Activated gamma-delta T cell (primary cell): ENCODE measurements at places on chromosomes 1 and 21.

DNA sequence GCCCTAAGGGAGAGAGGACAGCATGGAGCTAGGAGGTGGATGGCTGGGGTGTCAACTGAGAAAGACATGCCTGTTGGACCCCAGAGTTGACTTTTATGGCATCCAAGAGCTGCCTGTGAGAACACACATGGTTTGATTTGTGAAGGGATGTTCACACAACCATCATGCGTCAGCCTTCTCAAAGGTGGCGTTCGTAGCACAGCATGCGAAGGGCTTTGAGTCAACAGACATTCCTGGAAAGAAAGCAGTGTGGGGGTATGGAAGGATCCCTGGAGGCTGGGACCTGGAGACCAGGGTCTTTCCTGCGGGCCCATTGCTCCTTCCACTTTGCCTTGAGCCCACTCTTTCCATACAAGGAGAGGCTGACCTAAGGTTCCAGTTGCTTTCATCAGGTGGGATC lies 6.4 kb upstream of the WNT3A start:
- no peak for DNase-seq

DNA sequence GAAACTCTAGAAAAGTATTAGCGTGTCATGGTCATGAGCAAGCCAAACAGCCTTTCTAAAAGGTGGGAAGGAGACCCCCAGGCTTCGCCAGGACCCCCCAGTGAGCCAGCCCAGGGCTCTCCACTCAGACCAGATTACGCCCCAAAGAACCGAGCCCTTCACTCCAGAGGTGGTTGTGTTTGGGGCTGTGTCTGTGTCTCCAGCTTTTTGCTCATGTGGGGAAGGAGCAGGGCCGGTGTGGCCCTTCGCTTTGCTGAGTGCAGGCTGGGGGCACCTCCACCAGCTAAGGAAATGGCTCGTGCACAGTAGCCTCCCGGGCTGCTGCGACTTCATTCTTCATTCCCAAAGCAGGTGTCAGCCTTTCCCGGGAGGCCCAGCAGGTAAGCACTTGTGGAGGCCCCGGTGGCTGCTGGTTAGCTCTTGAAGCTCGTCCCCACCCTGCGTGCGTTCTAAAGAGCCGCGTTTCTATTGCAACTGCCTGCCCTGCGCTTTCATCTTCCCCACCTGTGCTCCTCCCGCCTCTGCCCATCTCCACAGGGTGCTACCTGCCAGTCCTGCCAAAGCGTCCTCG lies 531 bp downstream of the TSPEAR start:
- no peak for DNase-seq

GRCh38 chr1:8039071-8039470 lies 13.0 kb upstream of the ERRFI1 start:
- no peak for DNase-seq

GRCh38 chr21:45293726-45294401 lies 6.2 kb upstream of the POFUT2 start:
- DNase-seq: no peak

- DNase-seq: no peak
Observed at GRCh38 chr1:161227196-161227871, 1.5 kb downstream of the TOMM40L start.

GRCh38 chr1:154851392-154852177 lies 18.5 kb downstream of the KCNN3 start:
- no peak for DNase-seq

- no peak for DNase-seq
Observed at GRCh38 chr1:43705982-43706597, 1.2 kb upstream of the ST3GAL3 start.

- no peak for DNase-seq
Observed at GRCh38 chr1:235073331-235073967, 55.2 kb downstream of the TOMM20 start.

- DNase-seq: no peak
Observed at GRCh38 chr21:15326032-15326867, 261.4 kb upstream of the NRIP1 start.

DNA sequence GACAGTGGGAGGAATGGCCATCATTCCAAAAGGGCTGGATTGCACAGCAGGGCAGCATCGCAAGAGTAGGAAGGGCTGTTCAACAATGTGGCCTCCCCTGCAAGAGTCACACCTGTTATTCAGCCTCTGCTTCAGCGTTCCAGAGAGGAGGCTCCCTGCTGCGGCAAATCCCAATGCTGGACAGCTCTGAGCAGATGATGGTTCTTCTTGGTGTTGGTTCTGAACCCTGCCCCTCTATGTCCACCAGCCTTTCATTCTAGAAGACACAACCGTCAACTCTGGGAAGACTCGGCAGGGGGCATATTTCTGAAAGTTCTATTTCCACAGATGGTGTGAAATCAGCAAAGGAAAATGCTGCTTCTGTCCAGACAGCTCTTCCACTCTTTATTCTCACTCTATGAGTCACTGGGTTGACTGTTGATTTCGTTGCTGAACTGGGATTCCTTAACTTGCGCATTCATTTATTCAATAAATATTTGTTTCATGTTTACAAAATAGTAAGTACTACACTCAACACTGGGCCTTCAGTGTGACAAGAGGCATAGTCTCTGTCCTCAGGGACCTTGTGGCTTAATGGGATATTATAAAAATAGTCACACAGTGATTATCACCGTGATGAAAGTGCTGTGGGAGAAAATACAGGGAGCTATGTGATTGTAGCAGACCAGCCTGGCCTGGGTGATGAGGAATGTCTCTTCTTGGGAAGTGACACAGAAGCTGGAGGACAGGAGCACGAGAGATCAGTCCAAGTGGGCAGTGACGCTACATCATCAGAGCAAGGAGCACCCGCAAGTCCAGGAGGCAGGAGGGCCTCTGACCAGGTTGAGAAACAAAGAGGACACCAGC lies 260.3 kb downstream of the SIPA1L2 start:
- no peak for DNase-seq

DNA sequence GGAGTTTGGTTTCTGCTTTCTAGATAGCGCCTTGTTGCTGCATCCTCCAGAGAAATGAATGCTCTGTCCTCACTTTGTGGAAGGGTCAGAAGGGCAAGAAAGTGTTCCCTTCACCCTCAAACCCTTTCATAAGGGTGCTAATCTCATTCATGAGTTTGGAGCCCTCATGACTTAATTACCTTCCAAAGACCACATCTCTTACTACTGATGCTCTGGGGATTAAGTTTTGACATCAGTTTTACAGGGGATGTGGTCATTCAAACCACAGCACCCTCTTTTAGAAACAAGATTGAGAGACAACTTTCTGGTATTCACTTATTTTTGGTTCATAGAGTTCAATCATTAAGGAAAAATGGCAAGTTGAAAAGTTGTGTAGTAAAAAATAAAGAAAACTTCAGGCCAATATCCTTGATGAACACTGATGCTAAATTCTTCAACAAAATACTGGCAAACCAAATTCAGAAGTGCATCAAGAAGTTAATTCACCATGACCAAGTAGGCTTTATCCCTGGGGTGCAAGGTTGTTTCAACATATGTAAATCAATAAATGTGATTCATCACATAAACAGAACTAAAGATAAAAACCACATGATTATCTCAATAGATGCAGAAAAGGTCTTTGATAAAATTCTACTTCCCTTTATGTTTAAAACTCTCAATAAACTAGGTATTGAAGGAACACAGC lies 442.1 kb downstream of the PTBP2 start:
- no peak for DNase-seq

DNA sequence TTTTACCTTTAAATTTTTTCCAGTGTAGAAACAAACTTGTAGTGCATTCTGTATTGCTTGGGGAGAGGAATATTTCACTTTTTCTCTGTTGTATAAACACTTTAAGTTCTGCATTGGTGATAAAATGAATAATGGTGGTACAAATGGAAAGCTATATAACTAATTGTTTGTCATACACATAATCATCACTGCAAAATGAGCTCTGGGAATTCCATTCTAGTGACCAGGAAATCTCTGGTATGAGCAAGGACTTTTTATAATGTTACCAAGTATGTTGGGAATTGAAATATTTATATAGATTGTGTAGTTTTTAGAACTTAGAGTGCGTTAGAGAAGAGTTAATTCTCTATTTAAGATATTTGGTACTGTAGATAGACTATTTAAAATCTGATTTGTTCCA lies 5.0 kb upstream of the FMN2 start:
- no peak for DNase-seq

- DNase-seq: peak; percentile 16
Observed at GRCh38 chr1:233328142-233328921, 808 bp downstream of the MAP3K21 start.

DNA sequence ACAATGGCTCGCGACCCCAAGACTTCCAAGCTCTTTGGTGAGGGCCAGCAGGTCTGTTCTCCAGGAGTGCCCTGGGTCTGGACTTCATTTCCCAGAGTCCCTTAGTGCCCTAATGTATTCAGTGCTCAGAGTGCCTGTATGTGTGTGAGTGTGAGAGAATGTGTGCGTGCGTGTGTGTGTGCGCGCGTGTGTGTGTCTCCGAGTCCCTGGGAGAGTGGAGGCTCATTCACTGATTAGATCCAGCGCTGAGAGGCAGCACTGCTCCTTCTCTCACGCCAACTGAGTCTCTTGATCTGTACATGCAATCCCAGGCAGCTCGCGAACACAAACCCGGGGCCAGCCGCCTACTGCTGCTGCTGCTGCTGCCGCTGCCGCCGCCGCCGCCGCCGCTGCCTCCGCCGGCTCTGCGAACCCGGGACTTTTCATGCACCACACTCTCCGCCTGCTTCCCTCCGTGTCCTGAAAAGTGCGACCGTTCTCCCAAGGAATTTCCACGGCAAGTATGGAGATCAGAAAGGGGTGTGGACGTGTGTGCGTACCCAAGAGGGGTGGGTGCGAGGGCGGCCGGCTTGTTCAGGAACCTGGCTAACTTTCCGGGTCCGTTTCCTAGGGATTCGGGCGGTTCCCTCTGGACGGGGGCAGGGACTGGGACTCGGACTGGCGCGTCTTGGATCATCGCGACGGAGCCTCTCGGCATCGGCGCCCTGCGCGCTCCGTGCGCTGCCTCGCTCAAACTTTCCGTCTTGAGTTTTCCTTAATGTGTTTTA lies at the start of gene RNF220:
Gene RNF220, plus strand, starts transcription at position 225 of the 767 bp plus-strand sequence.
- DNase-seq: no peak

DNA sequence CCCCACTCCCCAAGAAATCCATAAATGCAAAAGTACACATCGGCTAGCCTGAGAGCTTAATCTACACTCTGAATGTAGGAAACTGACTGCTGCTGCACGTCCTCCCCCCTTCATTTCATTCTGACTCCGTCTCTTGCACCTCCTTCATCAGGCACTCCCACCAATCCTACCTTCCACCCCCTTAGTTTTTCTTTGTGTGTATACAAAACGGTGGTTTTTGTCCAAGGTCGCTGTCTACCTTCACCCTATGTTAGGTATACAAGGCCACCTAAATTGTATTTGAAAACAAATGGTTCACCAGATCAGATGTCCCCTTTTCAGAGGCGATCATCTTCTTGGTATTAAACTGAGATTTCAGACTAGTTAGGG lies 1.9 kb downstream of the WDR26 start:
- no peak for DNase-seq

GRCh38 chr1:7703321-7704213 lies 67.5 kb upstream of the VAMP3 start:
- DNase-seq: no peak

- no peak for DNase-seq
Observed at GRCh38 chr21:46562472-46562871, 42.4 kb downstream of the S100B start.

- no peak for DNase-seq
Observed at GRCh38 chr1:156433602-156434001, 64.6 kb downstream of the RHBG start.
